Left cardiac atrium (tissue), 4 donors: ENCODE measurements at places on chromosomes 11 and 22. TPM values are rescaled to one million over a fixed set of nuclear protein-coding genes. Genes with fewer than 3 reads are reported as not detected.

- no peak for DNase-seq
Observed at GRCh38 chr11:11973866-11974265, 34.6 kb downstream of the DKK3 start.

ISX gene
- not detected for total RNA-seq

C11orf65 gene
- total RNA-seq: 0.18 TPM

- no peak for DNase-seq
Observed at GRCh38 chr11:21421711-21422329, 752.4 kb downstream of the NELL1 start.

DNA sequence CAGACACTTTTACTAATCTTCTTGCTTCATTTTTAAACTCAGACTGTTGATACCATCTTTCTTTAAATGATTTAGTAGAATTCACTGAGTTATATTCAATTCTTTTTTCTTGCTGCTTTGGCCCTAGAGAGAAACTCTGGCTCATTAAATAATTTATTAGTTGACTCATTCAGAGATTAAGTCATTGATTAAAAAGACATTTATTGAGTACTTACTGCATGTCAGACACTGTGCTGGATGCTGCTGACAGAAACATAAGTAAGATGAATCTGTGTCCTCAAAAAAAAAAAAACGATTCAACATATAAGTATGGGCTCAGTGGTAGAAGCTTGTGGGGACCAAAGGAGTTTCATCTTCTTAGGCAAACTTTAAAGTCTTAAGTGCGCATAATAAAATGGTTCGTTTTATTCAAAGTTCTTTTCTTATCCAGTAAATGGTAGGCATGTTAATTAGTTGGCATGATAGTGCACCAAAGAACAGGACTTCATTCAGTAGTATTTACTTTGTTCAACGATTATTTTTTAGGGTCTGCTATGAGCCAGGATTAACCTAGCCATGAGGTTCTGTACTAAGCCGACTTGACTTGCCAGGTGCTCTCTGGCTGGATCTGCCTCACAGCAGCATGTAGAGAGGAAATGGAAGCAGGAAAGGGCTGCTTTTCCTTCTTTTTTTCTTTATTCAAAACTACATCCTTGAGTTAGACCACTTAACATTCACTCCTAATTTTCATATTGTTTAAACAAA lies 281.0 kb upstream of the CTSC start:
- no peak for DNase-seq

DNA sequence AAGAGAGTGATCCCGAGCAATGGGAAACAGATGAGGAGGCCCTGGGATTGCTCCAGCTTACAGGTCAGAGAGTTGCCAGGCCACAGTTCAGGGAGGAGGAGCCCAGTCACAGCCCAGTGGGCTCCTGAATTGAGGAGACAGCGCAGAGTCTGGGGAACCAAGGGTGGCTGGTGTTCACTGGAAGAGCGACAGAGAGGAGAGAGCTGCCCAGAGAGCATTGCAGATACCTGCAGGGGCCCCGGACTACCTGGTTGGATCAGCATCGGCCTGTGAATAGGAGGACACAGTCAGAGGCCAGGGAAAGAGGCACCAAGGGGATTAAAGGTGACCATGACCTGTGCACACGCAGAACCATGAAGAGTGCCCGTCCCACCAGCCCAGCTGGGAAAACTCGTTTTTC lies 648.6 kb downstream of the TBC1D22A start:
- no peak for DNase-seq

- no peak for DNase-seq
Observed at GRCh38 chr22:39248254-39248653, 3.5 kb upstream of the PDGFB start.

- no peak for DNase-seq
Observed at GRCh38 chr11:28628412-28628811, 520.2 kb downstream of the METTL15 start.
